NCI-H2081 treated with DMSO at 0.1 percent for 48 hours (cell line): ENCODE measurements at places on chromosomes 12 and 14.
A peak's percentile ranks its signal among the peaks of the same experiment; 100 is the strongest.

- DNase-seq = no peak
These were observed 7.4 kb downstream of the INHBC start for GRCh38 chr12:57441846-57442427.

- no peak for DNase-seq
These were observed 35.4 kb downstream of the SLC38A1 start for GRCh38 chr12:46233423-46233822.

GRCh38 chr14:101926085-101926484 is 38.3 kb upstream of the DYNC1H1 start:
- DNase-seq = no peak

- DNase-seq = no peak
These were observed 133.6 kb downstream of the ZFP36L1 start for GRCh38 chr14:68658943-68659931.

DNA sequence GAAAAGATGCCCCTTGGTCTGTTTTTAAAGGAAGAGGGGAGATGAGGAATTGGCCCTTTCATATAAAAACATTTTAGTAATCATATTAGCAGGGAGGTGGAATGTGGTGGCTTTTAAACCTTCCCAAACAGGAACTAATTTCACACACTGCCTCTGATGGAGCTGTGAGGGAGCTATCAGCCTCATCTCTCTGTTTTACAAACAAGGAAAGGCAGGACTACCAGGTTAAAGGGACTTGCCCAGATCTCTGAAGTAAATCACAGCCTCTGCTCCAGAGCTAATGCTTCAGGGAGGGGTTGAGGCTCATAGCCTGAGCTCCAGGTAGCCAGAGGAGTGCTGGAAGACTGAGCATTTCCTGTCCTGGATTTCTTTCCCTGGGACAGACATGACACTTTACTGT is 1.1 kb upstream of the BMP4 start:
- DNase-seq = no peak

DNA sequence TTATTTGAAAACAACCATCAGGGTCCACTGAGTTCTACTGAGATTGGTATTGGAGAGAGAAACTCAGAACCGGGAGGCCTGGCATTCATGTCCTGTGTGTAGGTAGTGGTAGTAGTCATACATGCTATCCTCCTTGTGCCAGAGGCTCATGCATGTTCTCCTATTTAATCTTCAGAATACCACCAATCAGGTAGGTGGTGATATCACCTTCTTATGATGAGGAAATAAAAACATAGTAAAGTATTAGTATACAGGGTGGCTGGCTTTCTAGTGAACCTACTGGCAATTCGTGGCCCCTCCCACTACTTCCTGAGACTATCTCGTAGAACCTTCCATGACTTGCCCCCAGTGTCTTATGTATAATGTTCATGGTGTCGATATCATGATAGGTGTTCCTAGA is 40.5 kb upstream of the EID3 start:
- DNase-seq = no peak

- no peak for DNase-seq
These were observed 1.6 kb upstream of the PRKAB1 start for GRCh38 chr12:119666226-119666795.

DNA sequence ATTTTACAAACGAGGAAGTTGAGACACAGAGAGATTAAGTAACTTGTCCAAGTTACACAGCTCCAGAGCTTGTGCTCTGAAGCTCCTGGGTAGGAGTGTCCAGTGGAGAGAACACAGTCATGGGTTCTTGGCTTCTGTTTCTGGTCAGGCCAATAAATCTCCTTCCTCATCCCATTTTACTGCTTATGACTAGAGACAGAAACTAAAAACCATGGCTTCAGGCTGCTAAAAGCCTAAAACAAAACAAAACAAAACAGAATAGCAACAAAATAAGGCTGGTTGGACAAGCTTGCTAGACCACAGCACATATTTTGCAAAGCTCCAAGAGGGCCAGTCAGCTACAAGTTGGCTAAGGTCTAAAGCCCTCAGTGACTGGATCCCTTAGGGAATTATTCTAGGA is 49.8 kb downstream of the PTGER2 start:
- no peak for DNase-seq

DNA sequence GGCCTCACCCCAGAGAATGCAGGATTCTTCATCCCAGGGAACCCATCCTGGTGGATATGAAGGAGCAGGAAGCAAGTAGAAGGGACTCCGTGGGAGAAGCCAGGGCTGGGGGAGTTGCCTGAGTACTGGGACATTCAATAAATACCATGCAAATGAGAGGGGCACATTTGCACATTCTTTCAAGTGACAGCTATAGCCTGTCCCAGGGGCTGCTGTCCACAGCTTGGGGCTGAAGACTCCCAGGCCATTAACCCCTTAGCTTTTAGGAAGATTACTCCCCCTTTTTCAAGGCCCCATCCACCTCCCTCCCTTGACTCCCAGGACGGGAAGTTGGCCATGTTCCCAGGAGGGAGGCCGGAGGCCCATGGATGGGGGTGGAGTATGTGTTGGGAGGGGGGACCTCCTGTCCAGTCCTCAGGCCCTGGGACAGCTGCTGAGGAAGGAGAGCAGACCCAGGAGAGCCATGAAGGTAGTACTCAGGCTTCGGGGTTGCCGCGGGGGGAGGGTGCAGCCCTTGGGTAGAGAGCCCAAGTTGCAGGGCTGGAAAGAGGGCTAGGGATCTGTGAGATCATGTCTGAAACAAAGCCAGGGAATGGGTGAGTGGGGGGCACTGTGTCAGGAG is 974 bp upstream of the TNS2 start:
- no peak for DNase-seq

DNA sequence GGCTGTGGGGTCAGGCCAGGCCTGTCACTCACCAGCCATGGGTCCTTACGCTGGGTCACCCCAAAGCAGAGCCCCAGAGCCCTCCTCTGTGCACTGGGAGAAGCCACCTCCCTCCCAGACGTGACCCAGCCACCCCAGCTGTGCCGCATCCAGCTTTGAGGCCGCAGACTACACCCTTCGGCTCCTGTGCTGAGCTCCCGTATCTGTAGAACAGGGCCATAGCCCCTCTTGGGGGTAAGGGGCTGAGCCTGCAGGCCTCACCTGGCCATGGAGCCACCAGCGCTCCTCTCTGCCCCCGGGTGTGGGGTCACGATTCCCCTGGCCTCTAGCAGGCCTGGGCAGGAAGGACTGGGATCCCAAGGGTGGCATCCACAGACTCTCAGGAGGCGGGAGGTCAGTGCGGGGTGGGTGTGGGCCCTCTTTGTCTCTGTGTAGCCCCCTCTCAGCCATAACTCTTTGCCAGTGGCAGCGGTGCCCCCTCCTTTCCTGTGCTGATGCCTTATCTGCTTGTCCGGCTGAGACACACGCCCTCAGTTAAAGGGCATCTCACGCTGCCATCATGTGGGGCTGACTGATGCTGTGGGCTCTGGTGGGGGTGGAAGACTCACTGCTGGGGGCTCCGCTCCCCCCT is 16.3 kb downstream of the ASPG start:
- DNase-seq = no peak

- DNase-seq = no peak
These were observed 69.1 kb downstream of the VCPKMT start for GRCh38 chr14:50047274-50047676.

DNA sequence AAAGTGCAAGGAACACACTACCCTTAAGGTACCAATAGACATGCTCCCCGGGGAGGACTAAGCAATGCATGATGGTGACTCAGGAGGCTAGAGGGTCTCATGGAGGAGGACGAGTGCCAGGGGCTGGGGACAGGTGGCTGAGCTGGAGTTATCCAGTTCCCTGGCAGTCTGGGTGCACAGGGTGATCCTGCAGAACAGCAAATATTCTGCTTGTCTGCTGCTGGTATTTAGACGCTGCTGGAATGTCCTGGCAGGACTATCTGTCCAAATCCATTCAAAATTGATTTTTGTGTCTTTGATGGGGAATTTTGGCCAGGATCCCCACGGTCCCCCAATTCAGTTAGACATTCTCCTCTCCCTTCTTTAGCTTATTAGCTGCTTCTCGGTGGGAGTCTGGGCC is 138.7 kb downstream of the C12orf75 start:
- DNase-seq = no peak

DNA sequence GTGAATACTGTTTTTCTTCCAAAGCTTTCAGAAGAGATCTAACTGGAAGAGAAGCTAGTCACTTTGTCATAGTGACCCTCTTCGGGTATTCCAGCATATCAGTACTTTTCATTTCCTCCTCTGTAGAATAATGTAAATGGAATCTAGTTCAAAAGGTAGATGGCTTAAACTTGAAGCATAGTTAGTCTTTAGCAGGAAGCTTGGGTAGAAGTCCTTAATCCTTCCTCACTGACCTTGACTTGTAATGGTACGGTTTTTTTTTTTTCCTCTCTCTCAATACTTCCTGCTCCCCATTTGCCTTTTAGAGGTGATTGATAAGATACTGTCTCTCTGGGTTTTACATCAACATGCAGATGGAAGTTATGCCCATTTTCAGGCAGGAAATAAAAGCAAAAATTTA is 1.7 kb downstream of the FBXO34 start:
- DNase-seq = no peak

DNA sequence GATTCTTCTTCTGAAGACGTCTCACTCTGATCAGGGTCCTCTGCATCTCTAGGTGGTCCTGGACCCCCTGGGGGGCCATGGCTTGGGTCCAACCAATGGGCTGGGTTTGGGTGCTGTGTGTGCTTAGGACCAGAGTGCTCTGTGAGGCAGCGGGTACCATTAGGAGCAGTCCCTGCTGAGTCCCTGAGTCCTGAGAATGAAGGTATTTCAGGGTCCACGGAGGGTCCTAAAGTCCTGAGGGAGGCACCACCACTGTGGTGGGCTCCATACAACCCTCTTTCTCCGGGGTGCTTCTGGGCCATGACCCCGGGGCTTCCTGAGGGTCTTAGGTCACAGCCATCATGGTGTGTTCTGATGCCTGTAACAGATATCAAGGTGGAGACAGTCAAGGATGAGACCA is 1.0 kb downstream of the DNAJC14 start:
- DNase-seq = no peak

- DNase-seq = no peak
These were observed 411.9 kb downstream of the FUT8 start for GRCh38 chr14:65824285-65824977.

DNA sequence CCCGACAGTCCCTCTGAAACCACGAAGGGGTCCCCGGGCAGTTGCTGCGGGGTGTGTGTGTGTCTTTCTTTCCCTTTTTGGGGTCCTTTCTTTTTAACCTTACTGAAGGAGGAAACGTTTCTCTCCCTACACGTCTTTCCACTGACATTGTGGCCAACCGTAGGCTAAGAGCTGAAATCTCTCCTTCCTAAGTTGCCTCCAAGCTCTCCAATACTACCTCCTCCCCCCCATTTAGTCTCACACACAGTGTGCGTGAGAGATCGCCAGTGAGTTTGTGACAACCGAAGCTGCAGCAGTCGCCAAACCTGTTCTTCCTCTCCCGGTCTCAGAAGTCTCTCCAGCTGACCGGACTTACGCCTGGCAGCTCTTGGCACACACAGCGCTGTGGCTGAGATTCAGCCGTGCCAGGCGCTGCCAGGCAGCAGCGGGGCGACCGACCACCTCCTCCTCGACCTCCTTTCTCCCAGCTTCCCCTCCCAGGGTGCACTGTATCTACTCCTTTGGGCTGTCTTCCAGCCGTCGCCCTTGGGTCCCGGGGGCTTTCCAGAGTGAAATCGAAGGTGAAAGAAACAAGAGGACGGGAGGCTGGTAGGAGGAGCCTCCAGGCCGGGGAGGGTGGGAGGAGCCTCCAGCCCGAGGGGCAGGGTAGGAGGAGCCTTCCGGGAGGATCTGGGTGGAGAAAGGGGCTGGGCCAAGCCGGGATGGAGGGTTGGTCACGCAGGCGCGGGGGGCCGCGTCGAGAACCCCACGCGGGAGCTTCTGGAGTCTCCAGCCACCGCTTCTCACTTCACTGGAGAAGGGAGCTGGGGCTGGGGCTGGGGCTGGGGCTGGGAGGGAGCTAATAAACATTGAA is at the start of gene TMTC2:
TSS of gene TMTC2 (plus strand) at position 739 of the 853 bp plus-strand sequence.
- peak; percentile 61 for DNase-seq
